Activated CD4-positive, alpha-beta T cell treated with anti-CD3 and anti-CD28 coated beads for 24 hours (primary cell): ENCODE measurements at places on chromosomes 5 and 9.

GRCh38 chr5:60482301-60482700 is 217.7 kb downstream of the DEPDC1B start:
- DNase-seq = no peak

- DNase-seq = no peak
Measured at GRCh38 chr5:128646176-128646575, 108.1 kb upstream of the FBN2 start.

- DNase-seq = no peak
Measured at GRCh38 chr5:178751286-178751685, 20.8 kb upstream of the ZNF354A start.

DNA sequence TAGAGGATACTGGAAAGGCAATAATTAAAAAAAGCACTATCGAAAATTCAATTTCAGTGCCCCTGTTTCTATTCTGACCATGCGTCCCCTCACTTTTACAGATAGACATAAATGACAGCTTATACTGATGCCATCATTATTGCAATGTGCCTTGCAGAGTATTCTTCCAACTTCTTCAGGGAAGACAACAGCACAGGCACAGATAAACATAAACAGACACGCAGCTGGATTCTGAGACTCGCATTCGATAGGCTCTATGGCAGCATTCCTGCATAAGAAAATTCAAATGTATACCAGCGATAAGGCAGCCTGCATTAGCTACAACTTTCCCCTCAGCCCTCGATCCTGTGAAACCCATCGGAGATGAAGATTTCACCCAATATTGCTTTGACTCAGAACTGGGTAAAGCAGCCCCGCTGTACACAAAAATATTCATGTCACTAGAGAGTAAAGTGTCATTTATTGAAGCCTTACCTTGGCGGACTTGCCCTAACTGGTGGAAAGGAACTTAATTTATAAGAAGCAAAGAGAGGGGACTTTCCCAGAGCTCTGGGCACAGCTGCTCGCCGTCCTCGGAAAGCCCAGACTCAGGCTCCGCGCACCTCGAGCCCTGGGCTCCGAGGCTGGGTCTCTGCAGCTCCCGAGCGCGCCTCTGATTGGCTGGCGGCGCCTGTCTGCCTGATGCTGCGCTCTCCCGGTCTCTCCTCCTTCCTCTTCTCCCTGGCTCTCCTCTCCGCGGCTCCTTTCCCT is at the start of gene CDH18:
TSS of gene CDH18 (minus strand) at position 589 of the 750 bp plus-strand sequence. CDS start 149,214 bp downstream, outside the sequence.
- DNase-seq = no peak

GRCh38 chr5:138439477-138440158 is 761 bp downstream of the REEP2 start:
- DNase-seq = no peak

DNA sequence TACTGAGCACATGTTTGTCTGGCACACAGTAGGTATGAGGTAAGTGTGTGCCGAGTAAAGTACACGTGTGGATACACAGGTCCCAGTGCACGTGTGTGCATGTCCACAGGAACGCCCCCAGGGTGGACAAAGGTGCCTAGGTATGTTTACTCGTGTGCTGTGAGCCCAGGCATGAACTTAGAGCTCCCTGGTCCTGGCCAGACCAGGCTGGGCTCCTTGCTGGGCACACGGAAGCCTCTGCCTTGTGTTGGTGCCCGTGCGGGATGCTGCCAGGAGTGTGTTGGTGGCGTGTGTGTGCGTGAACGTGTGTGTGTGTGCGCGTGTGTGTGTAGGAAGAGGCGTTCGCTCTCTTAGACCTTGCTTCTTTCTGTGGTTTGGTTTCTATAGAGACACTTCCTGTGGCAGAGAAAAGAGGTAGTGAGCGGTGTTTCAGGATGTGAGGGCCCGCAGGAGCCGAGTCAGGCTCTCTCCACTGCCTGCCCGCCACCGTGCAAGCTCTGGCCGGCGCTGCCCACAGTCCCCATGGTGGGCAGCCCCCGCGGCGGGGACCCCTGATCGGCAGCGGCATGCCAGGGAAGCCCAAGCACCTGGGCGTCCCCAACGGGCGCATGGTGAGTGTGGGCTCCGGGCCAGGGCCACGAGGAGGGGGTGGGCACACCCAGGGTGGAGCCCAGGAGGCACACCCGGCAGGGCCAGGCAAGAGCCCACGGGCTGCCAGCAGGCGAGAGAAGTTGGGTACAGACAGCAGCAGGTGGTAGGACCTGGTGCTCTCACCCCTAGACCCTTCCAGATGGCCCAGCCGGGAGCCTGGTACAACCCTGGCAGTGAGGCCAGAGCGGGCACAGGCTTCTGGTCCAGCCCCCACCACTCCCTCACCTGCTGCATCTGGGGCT is at the start of gene RGS14:
TSS of gene RGS14 (plus strand) at position 466 of the 893 bp plus-strand sequence. CDS start at position 567, 101 bp downstream.
- peak; percentile 37 for DNase-seq

DNA sequence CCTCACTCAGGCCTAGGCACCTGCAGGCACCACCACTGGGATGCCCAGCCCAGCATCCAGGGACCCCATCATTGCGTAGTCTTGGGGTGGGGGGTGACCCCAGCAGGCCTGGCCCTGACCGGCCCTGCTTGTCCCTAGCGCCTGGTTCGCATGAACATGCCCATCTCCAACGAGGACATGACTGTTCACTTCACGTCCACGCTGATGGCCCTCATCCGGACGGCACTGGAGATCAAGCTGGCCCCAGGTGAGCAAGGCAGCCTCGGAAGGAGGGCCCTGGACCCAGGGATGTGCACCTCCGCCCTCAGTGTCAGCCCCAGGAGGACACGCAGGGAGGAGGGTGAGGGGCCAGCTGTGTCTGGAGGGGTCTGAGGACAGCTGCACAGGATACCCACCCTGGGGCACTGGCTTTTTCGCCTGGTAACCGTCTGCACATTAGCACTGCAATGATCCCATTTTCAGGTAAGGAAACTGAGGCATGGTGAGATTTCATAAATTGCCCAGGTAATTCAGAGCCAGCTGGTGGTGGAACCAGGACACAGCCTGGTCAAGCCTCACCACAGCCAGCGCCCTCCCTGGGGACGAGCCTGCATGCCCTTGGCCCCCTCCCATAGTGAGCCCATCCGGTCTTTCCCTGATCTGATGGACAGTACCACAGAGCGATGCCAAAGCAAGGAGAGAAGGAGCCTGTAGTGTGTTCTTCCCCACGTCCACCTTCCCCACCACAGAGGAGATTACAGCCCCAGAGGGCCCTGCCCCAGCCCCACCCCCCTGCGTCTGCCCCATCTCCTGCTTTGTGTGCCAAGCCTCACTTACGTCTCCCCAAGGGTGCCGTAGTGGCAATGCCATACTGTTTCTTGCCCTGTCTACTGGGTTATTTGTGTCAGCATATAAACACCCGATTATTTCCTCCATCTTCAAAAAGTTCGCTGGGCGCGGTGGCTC is 228.3 kb downstream of the CACNA1B start:
- DNase-seq = no peak

GRCh38 chr5:62354028-62354874 is 48.2 kb downstream of the KIF2A start:
- DNase-seq = no peak

DNA sequence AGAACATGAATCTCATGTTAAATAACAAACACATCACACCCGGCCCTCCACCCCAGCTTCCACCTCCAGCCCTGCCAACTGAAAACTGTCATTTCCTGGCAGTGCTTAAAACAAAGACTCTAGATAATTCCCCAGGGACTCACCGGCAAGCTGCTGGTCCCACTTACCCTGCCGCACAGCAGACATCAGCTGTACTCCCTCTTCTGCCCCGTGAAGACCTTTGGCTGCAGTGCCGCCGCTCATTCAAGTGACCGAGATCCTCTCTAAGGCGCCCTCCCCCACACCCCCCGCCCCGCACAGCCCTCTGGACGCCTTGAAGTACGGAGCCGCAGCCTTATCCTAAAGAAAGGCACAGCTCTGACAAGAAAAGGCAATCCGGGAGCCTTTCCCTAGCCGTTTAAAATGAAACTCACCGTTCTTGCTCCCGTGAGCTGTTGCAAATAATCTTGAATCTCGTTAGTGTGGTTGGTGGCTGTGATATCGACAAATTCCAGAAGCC is 434 bp downstream of the GLRX start:
- DNase-seq = no peak

- no peak for DNase-seq
Measured at GRCh38 chr9:135582966-135583687, 21.6 kb downstream of the PAEP start.
